ENCODE measurements at places on chromosomes 12 and 14.

DNA sequence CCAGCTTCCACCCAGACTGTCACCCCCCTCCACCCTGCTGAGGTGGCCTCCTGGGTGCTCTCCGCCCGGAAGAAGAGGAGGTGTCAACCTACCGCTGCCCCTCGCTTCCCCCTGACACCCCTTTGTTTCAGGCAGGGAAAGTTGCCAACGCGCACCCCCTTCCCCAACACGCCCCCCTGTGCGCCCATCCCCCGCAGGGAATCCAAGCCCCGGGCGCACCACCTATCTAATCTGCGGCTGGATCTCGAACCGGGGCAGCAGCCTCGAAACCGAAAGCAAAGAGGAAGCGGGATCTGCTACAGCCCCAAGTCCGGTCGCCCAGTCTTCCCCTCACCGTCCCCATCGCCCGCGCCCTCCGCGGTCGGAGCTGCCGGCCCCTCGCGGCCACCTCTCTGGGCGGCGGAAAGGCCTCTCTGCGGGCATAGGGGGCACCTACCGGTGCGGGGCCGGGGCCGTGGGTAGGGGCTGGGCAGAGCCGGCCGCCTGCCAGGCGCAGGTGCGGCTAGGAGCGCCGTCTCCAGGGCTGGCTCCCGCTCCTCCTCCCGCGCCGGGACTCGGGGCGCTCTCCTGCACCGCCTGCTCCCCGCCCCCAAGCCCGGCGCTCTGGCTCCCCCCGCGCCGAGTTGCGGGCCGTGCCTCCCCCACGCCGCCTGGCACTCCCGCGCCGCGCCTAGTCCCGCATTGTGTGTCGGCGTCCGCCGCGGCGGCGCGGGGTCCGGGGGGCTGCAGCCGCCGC is 18.3 kb upstream of the PLEKHH1 start:
- ATAC-seq = peak; percentile 75

GRCh38 chr12:121873216-121873569 is 14.5 kb upstream of the HPD start:
- peak; percentile 42 for ATAC-seq

GRCh38 chr14:65639216-65639615 is 226.7 kb downstream of the FUT8 start:
- ATAC-seq = no peak

- no peak for ATAC-seq
Observed at GRCh38 chr14:58091883-58092630, 60.0 kb downstream of the ARMH4 start.

- ATAC-seq = no peak
Observed at GRCh38 chr12:107735763-107736162, 25.2 kb downstream of the PRDM4 start.

DNA sequence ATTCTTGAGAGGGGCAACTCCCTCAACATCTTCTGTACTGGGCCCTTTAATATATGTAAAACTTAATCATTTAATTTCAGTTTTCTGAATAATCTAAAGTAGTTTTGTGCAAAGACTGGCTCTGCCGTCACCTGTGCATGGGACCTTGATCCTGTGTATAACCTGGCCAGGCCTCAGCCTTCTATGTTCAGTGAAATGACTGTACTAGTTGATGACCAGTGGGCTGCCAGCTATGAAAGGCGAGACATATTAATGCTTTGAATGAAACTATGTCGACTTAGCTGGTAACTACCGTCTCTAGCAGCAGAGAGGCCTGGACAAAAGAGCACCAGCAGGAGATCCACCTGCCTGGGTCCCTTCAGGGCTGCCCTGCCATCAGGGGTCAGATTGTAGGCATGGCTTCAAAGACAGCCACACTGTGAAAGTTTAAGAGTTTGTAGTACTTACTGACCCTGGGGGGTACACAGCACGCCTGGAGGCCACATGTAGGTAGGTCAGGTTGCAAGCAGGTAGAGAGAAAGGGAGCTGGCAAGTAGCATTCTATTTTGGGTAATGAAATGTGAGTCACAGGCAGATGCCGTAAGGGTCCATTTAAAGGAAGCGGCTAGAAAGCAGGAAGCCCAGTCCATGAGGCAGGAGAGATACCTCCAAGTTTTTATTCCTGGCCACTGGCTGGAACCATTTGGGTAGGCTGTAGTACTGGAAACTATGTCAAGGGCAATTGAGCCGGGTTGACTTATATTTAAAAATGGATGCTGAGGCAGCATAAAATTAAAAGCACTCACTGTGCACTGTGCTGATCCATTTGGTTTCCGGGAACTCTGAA is 77.2 kb downstream of the BHLHE41 start:
- no peak for ATAC-seq

DNA sequence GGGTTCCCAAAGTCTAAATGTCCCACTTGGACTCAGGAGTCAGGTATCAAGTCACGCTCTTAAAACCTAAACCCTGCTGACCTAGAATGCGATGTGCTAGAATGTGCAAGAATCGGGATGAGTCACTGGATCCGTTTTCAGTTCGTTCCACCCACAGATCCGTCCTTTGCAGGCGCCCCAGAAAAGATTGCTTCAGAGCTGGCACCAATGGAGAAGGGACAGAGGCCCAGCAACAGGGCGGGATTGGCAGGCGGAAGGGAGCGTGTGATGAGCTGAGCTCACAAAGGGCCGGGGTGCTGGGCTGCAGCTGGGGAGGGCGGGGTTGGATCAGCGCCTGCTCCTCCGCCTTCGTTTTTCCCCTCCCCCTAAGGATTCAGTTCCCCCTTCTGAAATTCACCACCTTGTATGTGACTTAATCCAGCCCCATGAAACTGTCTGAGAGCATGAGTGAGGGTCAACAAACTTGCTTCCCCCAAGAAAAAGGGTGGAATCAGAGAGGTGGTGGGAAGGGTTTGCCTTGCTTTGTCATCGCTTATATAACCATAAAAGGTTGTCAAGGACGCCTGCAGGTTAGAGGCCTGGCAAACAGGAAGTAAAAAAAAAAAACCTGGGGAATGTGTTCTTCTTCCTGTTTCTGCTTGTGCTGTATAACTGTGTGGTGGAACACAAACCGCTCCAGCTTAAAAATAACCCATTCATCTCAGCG is 2.8 kb upstream of the UBC start:
- ATAC-seq = peak; percentile 86

DNA sequence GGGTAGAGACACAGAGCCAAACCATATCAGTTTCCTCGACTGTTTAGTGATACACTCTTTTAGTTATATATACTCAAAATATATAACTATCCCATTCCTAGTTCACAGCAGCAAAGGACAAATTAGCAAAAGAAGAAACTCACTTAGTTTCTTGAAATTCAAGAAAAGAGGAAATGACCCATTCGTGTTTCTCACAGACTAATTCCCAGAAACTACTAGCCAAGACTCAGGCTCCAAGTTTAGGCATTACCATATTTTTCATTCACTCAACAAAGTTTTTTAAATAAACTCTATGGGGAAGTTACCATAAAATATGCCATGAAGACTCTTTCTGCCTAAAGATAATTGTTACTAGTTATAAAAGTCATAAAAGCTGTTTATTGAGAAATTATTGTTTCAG is 152.3 kb upstream of the DAAM1 start:
- ATAC-seq = no peak

DNA sequence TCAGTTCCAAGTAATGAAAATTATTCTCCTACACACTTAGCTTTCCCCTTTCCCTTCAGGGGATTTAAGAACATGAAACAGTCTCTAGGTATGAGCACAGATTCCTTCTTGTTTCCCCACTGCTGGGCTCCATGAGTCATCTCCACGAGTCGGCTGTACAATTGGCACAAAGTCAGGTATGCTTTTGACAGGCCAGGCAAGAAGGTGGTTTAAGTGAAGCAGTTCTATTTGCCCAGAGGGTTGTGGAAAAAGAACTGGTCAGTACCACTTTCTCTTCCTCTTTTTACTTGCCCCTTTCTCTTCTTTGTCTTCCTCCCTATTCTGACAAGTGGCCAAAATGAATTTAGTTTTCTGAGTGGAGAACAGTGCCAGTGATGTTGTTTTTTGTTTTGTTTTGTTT is 16.3 kb downstream of the DYNC1H1 start:
- peak; percentile 99 for ATAC-seq

DNA sequence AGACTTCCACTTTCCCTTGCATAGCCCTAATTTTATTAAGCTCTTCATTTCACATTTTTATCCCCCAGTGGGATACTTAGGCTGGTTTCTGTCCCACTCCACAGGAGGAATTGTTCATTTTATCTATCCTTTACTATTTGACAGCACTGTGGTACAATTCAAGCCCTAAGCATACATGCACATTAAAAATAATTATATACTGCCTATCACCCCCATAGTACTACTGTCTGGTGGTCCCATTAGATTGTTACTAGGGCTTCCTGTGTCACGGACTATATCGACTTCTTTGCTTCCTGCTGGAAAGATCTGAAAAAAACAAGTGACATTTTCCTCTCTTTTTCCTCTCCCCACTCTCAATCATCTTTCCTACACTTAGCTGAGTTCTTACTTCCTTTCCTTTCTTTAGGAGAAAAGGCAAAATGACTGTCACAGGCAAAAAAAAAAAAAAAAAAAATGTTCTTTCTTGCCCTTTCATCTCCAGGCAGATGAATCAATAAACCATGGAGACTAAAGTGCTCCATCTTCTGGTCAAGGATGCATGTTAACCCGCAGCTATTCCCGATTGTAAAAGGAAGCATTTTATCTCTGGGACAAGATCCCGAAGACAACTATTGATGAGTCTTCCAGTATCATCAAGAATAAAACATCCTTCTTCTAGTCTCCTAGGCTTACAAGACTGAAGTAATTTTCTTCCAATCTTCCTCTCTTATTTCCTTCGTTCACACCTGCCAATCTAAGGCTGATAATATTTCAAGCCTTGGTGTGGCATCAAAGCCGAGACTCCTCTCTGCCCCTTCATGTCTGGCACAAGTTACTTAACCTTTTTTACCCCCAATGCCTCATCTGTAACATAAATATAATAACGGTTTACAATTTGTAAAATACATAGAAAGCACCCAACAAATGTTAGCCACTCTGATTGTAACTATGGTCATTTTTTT is 94.4 kb upstream of the PLEKHG7 start:
- ATAC-seq = peak; percentile 84

- ATAC-seq = no peak
Observed at GRCh38 chr12:84605983-84606382, 306.6 kb downstream of the SLC6A15 start.

GRCh38 chr14:60964904-60965303 is 16.0 kb downstream of the TRMT5 start:
- ATAC-seq = peak; percentile 50

- no peak for ATAC-seq
Observed at GRCh38 chr14:38280081-38280480, 24.2 kb upstream of the CLEC14A start.

DNA sequence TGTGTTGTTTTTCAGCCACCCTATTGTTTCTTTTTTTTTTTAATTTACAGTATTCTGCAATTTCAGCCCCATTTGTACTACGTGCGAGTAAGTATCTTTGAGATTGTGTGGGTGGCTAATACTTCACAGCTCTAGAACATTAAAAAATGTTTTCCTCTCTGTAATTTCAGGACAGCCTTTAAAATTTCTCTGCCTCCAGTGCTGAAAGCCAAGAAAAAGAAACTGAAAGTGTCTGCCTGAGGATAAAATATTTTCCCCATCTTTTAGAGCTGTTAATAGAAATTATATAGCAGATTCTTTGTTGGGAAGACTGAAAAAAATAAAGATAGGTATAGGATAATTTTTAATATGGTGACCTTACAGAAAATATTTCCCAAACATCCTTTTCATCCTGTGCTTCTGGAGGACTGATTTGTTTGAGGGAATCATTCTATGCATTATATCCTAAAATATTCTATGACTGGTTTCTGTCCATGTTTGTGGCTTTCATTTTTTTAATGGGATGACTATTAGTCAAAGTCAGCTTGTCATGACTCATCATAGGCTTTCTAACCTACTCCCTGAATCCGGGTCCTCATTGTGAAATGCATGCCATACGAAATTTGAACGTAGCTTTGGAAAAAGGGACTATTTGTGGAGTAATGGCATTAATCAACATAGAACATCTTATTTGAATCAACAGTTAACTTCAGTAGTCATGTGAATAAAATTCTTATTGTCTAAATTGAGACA is 10.8 kb upstream of the TCTN2 start:
- ATAC-seq = peak; percentile 87

DNA sequence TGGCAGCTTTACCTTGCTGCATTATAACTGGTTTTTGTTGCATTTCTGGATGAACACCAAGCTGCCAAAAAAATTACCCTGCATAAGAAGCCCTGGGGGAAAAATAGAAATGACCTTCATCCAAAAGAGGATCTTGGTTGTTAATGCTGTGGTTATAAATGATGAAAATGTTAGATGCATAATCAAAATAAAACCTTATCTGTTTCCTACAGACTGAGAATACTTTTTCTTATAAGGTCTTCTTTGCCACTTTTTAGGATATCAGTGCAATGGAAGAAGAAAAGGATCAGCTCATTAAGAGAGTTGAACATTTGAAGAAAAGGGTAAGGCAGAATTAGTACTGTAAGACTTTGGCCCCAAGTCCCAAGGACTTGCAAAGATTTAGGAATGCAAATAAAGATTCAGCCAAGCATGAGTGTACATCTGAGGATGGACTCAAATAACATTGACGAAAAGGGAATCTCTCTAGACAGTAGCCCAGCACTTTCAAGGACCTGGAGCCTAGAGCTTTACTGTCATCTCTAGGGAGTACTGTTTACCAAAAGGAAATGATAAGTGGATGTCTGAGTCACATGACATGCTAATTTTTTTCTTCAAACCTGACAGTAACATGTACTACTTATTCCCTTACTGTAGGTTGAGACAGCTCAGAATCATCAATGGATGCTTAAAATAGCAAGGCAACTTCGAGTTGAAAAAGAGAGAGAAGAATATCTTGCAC is 10.7 kb downstream of the IFT81 start:
- ATAC-seq = no peak

DNA sequence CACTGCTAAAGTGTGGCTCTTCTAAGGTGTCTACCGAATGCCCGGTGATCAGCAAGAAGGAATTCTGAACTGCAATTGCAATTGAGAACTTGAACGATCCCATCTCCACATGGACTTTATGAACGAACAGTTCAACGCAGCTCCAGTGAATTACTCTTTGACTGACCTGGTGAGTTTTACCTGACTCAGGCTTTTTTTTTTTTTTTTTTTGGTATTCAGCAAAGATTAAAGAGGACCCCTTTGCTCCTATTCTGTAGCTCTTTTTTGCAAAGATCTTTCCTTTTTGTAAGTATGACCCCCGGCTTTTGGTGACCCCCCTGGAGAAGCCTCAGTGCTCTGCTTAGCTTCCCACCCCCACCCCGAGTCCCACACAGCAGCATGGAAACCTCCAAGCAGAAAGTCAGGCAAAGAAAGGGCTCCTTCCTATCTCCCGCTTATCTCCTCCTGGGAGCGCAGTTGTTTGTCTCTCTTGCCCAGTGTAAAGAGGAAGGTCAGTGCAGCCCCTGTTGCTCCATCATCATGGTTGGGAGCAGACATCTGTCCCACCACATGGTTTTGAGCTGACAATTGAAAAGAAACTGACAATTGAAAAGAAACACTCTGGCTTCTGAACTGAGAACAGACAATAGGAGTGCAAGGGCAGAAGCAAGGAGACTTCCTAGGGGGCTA is 72.1 kb upstream of the DIO3 start:
- ATAC-seq = no peak

All from SK-N-SH treated with all-trans-retinoic acid at 6 μM for 48 hours (cell line).